ENCODE measurements at places on chromosomes 4 and X.

- no peak for DNase-seq
These were observed 4.2 kb downstream of the SLC30A9 start for GRCh38 chr4:41994461-41994985.

- no peak for DNase-seq
These were observed 19.4 kb upstream of the STPG2 start for GRCh38 chr4:98162696-98163095.

DNA sequence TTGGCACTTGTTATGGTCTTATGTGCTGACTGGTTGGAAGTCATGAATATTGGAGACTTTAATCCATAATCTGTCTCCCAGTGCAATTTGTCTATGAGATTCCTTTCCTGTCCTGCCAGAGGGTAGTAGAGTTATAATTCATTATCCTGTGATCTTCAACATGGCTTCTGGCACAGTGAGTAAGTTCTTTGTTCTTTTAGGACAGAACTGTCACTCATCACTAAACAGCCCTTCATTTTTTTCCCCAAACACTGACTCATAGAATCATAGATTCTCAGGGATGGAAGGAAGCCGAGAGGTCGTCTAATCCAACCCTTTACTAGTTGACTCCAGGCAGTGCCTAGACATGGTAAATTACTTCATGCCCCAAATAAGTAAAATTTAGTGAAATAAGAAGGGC is 78.4 kb downstream of the LUZP4 start:
- DNase-seq = no peak

DNA sequence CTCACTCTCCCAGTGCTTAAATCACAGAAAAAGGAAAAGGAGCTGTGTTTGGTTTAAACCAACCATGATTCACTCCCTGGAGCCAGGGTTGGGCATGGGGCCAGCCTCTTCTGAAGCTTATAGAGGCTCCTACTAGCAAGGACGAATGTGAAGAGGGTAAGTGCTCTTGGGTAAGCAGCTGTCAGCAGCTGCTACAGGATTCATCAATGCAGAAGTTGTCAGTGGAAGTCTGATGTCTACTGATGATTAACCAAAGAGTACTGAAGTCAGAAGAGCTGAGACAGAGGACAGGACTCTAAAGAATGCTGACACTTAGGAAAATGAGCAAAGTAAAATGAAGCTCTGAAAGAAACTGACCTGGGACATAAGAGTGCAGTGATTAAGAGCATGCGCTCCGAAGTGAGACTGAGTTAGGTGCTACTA is 32.7 kb upstream of the JADE1 start:
- DNase-seq = no peak

DNA sequence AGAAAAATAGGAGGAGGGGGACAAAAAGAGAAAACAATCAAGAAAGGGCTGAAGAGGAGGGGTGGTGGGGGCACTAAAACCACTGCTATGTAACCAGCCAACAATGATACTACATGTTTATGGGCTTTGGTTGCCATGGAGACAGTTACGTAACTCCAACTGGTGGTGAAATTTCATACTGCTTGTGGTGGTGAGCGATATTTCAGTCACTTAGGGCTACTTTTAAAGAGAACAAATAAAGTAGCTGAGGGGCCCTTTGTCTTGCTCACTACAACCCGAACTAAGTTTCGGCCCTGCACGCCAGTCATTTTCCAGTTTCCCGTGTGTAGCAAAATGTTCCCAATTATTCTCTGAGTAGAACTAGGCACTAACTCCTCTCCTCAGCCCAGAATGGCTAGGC is 275.2 kb upstream of the EDA2R start:
- no peak for DNase-seq

- DNase-seq = peak; percentile 40
These were observed 885 bp downstream of the CCDC110 start for GRCh38 chr4:185470501-185471195.

DNA sequence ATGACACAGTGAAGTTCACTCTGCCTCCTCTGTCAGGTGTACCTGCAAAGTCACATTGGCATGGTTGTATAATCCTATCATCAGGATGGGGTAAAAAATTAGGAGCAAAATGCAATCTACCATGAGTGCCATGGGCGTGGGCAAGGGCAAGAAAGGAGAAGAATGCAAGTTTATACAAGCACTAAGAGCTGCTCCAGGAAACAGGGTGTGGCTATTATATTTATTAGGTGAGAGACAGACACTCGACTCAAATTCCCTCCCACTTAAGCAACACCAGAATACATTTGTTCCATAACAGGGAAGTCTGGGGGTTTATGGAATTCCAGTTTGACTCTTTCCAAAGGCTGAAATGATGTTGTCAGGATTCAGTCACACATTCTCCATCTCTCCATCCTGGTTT is 378.8 kb downstream of the BCOR start:
- DNase-seq = no peak

DNA sequence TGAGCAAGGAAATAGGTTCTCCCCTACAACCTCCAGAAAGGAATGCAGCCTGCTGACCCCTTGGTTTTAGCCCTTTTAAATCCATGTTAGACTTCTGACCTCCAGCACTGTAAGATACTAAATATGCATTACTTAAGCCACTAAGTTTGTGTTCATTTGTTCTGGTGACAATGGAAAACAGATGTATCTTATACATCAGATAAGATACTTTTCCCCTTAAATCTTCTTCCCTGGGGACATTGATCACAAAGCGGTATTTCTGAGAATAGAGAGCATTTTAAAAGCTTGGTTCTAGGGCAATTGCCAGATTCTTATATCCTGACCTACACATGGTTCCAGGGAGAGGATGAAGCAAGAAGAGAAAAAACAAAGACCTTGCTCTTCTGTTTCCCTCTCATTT is 6.5 kb upstream of the TMEM184C start:
- no peak for DNase-seq

GRCh38 chrX:30253257-30253656 is 6.3 kb downstream of the MAGEB1 start:
- no peak for DNase-seq

DNA sequence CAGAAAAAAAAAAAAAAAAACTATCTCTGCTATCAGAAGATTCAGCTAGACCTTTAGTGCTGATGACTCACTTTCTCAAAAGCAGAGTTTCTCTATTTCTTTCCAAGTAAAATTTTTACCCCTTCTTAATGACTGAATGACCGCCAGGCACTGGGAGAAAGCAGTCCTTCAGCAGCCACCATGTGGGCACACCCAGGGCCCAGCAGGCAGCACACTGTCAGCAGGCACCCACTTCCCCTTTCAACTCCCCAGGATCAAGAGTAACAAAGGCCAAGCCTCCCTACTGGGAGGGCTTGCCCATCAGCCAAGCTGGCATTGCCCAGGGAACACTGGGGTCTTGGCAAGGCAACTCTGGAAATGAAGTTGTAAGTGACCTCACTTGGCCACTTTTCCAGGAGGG is 201.9 kb upstream of the MAMLD1 start:
- DNase-seq = no peak

GRCh38 chr4:61200916-61201526 is 895 bp downstream of the ADGRL3 start:
- no peak for DNase-seq

DNA sequence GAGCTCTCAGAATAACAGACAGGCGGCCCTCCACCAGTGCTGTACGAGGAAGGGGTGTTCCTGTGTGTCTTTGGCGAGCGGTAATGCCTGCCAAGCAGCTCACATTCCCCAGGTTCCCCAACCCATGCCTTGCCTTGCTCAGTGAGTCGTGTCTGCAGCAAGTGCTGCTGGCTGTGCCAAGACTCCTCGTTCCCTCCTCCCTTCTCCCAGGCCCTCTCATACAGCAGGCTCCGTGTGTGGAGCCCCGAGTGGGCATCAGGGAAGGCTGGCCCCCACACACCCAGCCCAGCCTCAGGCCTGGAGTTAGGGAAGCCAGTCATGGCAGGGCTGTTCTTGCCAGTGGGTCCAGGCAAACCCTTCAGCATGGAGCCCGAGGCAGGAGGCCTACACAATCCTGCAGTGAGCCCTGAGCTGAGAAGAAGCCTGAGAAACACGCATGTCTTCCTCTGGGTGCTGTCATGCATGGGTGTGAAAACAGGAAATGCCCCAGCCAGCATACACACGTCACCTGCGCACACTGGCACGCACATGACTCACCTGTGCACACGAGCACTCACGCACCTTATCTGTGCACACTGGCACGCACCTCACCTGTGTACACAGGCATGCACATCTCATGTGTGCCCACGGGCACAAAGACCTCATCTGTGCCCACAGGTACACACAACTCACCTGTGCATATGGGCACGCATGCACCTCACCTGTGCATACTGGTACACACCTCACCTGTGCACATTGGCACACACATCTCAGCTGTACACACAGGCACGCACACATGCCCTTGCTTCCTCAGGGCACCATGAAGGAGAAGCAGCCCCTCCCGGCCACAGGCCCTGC is 238.7 kb downstream of the DHRSX start:
- DNase-seq = no peak

DNA sequence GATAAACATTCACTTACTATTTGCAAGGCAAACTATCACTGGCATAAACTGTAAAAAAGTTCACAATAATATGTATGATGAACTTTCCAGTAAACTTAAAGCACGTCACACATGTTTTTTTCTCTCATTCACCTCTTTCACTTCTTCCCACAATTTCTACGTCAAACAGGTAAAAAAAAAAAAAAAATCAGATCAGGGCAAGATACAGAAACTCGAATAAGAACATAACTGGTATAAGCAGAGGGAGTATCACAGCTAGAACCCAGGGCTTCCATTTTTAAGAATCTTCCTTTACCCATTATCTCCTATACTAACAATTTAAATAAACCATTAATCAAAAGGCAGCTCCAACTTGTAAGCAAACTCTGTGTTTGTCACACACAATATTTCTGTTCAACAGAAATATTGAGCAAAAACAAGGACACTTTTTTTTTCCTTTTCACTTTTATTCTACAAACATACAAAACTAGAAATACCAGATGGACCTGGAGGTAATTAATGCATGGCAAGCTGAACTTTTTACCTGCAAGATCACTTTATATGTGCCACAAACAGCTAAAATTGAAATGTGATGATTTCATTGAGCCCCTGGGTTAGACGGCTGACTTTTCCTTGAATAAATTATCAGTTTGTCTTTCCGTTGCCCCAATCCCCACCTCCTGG is 47.5 kb upstream of the NSUN7 start:
- DNase-seq = no peak

DNA sequence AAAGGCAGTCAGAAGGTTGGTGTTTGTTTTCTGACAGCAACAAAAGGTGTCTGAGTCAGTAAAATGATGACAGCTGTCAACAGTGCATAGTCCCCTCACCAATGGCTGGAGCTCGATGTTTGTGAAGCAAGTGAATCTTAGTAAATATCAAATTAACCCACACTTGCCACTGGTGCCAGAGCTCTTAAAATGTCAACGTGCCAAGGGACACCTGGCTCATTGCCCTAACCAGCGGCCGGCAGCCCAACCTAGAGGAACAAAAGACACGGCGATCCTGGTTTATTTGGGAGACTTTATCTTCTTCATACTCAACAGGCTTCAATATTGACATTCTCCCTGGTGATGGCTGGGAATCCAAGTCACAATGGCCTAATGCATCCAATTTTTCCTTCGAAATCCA is 143.4 kb downstream of the CPEB2 start:
- no peak for DNase-seq

DNA sequence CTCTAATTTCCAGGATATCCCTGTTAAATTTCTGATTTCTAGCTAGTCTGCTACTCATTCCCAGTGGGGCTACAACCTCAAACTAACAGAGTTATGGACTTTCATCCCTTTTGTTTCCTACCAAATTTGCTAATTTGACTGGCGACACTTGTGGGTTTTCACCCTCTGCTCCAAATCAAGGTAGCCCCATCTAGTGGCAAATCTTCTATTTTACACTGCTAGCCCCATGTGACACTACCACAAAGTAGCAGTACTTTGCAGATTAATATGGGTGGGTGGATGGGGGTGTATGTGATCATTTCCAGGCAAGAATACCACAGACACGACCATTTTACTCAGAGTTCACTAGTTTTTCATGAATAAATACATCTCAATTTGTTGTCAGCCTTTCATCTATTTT is 150.3 kb downstream of the MSL3 start:
- DNase-seq = no peak

GRCh38 chrX:42772874-42773273 is 5.1 kb downstream of the PPP1R2C start:
- DNase-seq = no peak

DNA sequence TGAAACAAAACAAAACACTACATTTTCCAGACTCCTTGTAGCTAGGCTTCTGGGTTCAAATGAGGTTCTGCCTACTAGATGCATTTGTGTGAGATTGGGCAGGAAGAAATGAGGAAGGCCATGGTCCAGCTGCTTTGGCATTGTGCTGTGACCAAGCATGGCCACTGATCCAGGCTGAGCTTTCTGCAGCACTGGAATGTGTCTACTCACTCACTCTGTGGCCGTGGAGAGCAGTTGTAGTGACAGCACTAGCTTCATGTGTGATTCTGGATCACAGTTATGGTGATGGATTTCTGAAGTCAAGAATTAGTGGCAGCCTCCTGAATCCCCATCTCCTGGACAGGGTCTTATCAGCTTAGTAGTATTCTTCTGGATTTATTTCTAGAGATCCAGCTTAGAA is 358.9 kb downstream of the GPAT3 start:
- no peak for DNase-seq

- DNase-seq = no peak
These were observed 107.6 kb downstream of the ATXN3L start for GRCh38 chrX:13212191-13212651.

DNA sequence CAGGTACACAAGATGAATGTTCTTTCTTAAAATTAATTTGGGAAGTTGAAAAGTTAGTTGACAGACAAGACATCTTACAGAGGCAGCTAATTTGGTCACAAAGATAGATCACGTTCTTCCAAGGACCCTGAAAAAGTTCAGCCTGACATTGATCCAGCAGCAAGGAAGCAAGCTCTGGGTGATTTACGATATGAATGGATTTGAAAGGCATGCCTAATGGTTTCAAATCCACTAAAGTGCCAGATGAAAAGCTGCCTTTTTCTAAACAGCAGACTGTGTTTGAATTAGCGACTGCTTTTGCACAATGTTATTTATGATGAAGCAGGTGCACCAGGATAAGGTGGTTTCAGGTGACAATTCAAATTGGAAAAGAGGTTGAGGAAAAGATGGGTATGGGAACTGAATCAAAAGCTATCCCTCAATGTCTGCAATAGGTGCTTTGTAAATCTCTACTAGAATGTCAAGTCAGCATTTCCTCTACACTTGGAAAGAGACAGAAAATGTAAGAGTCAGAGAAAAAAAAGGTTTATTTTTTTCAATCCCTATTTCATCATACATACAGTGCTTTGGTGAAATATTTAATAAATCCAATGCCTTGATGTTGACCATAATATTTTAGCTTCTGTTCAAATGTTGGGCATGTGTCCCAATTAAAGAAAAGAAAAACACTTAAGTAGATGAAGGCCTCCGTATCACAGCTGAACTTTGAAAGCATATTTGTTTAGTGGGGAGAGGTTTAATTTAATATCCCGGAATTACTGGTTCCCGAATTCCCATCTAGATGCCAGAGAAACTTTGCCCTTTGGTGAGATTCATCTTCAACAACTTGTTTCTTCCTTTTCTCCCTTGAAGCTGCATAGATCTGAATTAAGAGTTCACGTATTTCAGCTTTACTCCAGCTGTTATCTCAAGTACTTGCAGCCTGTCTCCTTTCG is 6.0 kb downstream of the RASGEF1B start:
- DNase-seq = no peak
